Gastroesophageal sphincter (tissue), 4 donors: ENCODE measurements at places on chromosomes 7 and 10.

GRCh38 chr10:28880683-28880950 is 203.3 kb downstream of the BAMBI start:
- ATAC-seq: no peak

DNA sequence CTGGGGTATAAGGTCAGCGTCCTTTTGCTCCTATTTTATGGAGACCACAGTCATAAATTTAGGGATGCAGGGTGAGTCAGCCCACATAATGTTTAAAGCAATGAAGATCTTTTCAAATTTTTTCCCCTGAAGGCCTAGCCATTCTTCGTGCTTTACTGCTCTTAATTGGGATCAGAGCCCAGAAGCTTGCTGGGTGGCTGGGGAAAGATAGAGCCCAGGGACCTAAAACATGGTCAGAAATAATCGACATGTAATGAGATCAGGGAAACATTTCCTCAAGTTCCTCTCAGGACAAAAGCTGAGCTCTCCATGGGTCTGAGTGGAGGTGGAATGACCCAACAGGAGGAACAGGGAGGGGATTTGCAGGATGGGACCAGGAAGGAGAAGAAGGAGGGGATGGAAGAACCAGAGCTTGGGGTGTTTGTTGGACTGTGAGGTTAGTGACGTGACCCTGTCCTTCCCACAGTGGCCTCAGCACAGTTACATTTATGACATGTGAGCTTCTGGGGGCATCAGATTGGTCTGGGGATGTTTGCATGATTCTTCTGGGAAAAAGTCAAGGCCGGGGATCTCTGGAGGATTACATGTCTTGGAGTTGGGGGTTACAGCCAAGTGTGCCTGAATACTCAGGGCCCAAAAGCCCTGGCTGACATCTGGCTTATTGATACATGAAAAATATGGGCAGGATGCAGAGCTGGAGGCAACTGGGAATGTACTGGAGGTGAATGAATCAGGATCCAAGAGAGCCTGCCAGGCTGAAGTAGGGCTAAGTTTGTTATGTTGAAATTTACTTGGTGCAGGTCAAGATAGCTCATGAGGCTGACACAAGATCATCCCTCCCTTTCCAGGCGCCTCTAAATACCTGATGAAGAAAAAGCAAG is 477.9 kb downstream of the RPS24 start:
- ATAC-seq: no peak

DNA sequence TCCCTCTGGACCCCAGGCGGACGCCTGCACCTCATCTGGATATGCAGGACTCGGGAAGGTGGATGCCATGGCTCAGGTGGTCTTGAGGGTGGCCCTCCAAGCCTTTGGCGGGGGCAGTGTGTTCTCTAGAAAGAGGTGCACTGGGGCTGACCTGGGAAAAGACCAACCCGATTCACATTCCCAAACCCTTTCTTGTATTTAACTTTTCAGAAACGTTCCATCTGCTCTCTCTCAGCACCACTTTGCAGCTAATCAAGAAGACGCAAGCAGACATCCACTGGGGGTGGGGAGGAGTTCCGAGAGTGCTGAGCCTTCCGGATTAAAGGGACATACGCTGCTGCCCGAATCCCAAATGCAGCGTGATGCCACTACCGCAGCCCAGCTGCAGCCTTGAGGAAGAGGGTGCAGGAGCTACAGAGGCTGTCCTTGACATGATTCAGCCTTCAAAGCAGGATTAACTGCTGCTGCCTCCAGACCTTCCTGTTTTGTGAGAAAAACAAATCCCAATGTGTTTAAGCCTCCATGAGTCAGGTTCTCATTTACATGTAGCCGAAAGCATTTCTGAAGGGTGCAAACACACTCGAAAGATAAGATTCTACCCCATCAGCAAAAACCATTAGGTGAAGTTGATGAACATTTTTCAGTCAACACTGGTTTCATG is 39.9 kb downstream of the RBM17 start:
- peak; percentile 30 for ATAC-seq

- no peak for ATAC-seq
Measured at GRCh38 chr10:32953277-32953927, 4.6 kb downstream of the ITGB1 start.
